ENCODE measurements at places on chromosomes 11 and 22. TPM values are rescaled to one million over a fixed set of nuclear protein-coding genes. Genes with fewer than 3 reads are reported as not detected.

- no peak for DNase-seq
Observed at GRCh38 chr22:40631925-40632324, 4.6 kb downstream of the MRTFA start.

GRCh38 chr11:15471895-15472799 is 357.4 kb downstream of the INSC start:
- DNase-seq: no peak

DNA sequence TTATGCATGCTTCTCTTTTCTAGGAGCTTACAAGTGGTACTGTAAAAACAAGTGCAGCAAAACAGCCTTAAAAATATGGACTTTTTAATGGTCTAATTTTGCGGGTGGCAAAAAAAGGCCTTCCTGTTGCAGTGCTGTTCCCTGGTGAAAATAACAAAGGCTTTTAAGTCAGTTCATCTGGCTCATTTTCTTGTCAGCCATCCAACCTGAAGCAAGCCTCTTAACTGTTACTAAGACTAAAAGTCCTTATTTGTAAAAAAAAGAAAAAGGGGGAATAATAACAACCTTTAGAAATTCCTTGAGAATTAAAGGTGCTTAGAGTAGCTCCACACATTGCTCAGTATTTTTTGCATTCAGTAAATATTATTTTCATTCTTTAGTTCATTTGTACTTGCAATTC is 200.5 kb upstream of the CHORDC1 start:
- no peak for DNase-seq

DNA sequence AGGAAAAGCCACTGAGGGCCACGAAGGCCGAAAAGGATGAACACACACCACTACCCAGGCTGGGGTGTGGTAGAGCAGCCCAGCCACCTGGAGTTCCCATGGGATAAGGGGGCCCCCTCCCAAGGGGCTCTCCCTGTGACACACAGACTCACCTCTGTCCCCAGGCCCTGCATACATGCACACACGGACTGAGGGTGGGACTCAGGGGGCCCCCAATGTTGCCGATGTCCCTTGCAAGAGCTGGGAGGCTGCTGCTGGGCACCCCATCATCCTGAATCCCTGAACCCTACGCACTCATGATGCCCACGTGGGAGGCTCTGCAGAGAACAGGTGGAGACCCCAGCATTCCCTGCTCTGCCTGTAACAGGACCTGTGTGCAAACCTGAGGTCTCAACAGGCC is 14.5 kb downstream of the SHANK2 start:
- DNase-seq: no peak

Gene MRGPRX4
- not detected for polyA plus RNA-seq

GRCh38 chr11:17446482-17446881 is 30.2 kb downstream of the ABCC8 start:
- no peak for DNase-seq

- no peak for DNase-seq
Observed at GRCh38 chr11:27200779-27201453, 160.3 kb downstream of the BBOX1 start.

- no peak for DNase-seq
Observed at GRCh38 chr11:132123449-132123848, 753.0 kb downstream of the NTM start.

Gene FAM89B
- 29.8 TPM for polyA plus RNA-seq

GRCh38 chr22:39574779-39575551 is 4.4 kb downstream of the CACNA1I start:
- no peak for DNase-seq

GRCh38 chr11:65623177-65623576 is 7.6 kb downstream of the PCNX3 start:
- no peak for DNase-seq

Gene PKDREJ
- polyA plus RNA-seq: 0.64 TPM

Gene SSTR3
- polyA plus RNA-seq: not detected

DNA sequence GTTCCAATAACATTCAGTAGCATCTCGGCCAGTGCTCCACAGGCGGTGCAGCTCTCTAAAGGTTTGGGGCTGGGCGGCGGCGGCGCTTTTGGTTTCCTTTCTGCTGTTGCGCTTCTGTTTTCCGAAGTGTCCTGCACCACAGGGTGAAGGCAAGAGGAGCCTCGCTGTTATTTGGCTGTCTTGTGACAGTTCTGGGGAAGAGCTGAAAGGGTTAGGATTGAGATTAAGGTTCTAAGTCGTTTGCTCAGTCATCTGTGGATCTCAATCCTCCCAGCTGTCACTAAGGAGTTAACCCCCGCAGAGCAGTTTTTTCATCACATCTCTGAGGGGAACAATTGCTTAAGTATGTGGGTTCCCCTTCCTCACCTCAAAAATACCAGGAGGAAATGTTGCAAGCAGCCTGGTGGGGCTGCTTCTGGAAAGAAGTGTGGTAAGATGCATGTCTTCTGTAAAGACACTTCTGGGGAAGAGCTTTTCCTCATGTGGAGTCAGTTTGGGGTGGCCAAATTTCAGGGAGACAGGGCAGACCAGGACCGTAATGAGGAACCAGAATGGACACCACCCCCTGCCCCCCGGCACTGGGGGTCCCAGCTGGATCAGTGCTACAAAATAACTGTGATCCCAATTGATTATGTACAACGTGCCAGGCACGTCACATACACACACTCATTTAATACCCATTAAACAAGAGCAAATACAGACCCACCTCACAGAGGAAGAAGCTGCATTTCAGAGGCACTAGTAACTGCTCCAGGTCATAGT is 14.2 kb downstream of the TMEM121B start:
- no peak for DNase-seq

- no peak for DNase-seq
Observed at GRCh38 chr11:35937700-35938099, 6.2 kb upstream of the LDLRAD3 start.

DNA sequence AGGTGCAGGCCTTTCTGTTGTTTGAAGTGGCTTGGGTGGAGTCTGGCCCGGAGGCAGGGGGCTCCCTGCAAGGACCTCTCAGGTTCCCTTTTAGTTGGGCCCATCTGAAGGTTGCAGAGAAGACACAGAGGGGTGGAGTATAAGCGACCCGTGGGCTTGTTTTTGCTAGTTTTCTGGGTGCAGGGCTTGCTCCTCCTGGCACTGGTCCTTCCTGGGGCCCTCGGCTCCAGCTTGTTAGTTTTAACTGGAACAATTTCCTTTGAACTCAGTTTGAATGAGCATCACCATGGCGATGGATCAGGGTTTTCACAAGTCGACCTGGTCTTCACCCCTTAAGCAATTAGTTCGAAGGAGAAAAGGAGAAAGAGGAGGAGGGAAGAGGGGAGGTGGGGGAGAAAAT is 28.5 kb upstream of the OAF start:
- no peak for DNase-seq

Gene MS4A10
- polyA plus RNA-seq: not detected

- DNase-seq: no peak
Observed at GRCh38 chr22:45105281-45105702, 58.4 kb upstream of the NUP50 start.

- no peak for DNase-seq
Observed at GRCh38 chr22:36430863-36431262, 43.1 kb upstream of the MYH9 start.

DNA sequence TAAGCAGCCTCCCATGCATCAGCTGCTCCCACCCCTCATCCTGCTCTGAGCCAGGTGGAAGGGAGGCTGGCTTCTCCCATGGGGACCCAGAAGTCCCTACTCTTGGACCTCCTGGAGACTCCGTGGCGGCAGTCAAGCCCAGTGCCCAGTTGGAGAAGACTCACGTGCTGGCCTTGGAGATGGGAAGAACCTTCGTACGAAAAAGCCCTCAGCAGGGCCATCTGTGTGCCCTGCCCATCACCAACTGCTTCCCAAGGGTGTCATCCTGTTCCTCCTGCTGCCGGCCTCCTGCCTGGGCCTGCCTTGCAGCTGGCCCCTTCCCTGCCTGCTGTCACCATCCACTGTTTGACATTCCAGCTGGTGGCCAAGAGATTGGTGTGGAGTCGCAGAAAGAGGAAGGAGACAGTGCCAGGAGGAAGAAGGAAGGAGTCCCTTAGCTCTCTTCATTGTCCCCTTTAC is 28.0 kb downstream of the ARHGAP1 start:
- no peak for DNase-seq

- DNase-seq: no peak
Observed at GRCh38 chr11:70432065-70432464, 33.7 kb downstream of the CTTN start.

DNA sequence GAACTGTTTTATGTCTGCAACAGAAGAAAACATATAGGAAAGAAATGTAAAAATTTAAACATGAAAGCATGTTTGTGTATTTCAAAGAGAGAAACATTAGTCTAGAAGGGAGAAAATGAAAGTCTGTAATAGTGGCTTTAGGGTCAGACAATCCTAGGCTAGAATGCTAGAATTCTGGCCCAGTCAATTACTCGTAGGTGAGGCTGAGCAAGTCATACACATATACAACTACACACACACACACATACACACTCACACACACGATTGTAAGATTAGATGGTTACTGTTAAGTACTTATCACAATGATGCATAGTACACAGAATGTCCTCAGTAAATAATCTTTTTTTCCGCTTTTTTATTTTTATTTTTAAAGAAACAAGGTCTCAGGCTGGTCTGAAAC is 37.7 kb upstream of the PCF11 start:
- DNase-seq: no peak

GRCh38 chr11:14242187-14242586 is 116.8 kb downstream of the RRAS2 start:
- peak; percentile 15 for DNase-seq

GRCh38 chr22:19377565-19378343 is 53.8 kb downstream of the HIRA start:
- no peak for DNase-seq

DNA sequence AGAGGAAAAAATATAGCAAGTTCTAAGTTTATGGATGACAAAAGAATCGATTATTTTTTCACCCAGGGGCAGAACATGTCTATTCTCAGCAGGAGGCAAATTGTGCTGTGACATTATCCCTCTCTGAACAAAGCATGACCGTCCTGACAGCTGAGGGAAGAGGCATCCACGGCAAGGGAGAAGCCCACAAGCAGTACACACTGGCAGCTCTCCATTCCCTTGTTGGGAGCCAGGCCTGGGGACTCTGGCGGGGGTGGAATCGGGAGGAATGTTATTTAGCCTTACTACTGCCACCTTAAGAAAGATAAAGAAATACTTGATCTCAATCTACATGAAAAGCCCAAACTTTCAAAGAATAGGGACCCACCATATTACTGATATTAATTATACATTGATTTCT is 3.4 kb downstream of the KIRREL3 start:
- no peak for DNase-seq
